Chondrocyte (in vitro differentiated cells): ENCODE measurements at places on chromosomes 13 and 19. TPM values are rescaled to one million over a fixed set of nuclear protein-coding genes. Genes with fewer than 3 reads are reported as not detected.
A peak's percentile ranks its signal among the peaks of the same experiment; 100 is the strongest.

GRCh38 chr19:873084-873483 is 13.6 kb downstream of the CFD start:
- H3K27ac ChIP-seq, result no peak overlapping the region
- no peak for DNase-seq
- H3K4me3 ChIP-seq, result no peak overlapping the region
- H3K36me3 ChIP-seq, result peaks cover 7% of the 10 kb centered on the region
- peaks cover 35% of the 10 kb centered on the region for H3K4me1 ChIP-seq

- H3K27me3 ChIP-seq, result no peaks in the 10 kb centered on the region
- H3K4me3 ChIP-seq, result no peak overlapping the region
- no peak for DNase-seq
Measured at GRCh38 chr13:38854226-38854625, 136.4 kb downstream of the STOML3 start.

- no peak overlapping the region for H3K27ac ChIP-seq
- H3K4me3 ChIP-seq, result no peak overlapping the region
- peaks cover 25% of the 10 kb centered on the region for H3K4me1 ChIP-seq
- no peaks in the 10 kb centered on the region for H3K27me3 ChIP-seq
Measured at GRCh38 chr13:29704648-29705047, 109.2 kb upstream of the SLC7A1 start.

GRCh38 chr13:114328034-114328433 is 13.7 kb downstream of the CHAMP1 start:
- H3K27ac ChIP-seq, result no peak overlapping the region
- H3K4me1 ChIP-seq, result peaks cover 4% of the 10 kb centered on the region
- H3K27me3 ChIP-seq, result no peaks in the 10 kb centered on the region
- no peak overlapping the region for H3K4me3 ChIP-seq
- H3K36me3 ChIP-seq, result peaks cover 25% of the 10 kb centered on the region

- peak overlapping the region; percentile 80 for H3K27ac ChIP-seq
- no peak overlapping the region for H3K4me3 ChIP-seq
- peaks cover 15% of the 10 kb centered on the region for H3K36me3 ChIP-seq
- H3K4me1 ChIP-seq, result peaks cover 59% of the 10 kb centered on the region
- no peaks in the 10 kb centered on the region for H3K27me3 ChIP-seq
Measured at GRCh38 chr19:4713384-4713951, 10.2 kb downstream of the DPP9 start.

DNA sequence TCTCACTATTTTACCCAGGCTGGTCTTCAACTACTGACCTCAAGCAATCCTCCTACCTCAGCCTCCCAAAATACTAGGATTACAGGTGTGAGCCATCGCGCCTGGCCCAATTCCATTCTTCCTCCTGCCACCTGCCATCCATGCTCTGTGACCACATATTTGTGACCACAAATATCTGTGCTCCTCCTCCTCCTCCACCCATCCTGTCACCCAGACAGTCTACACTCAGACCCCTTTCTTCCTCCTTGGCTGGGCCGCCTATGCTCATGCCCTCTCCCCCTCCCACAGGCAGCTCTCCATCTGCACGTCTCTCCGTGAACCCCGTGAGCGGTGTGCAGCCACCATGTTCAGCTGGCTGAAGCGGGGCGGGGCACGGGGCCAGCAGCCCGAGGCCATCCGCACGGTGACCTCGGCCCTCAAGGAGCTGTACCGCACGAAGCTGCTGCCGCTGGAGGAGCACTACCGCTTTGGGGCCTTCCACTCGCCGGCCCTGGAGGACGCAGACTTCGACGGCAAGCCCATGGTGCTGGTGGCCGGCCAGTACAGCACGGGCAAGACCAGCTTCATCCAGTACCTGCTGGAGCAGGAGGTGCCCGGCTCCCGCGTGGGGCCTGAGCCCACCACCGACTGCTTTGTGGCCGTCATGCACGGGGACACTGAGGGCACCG is 3.2 kb downstream of the EHD2 start:
- peaks cover 75% of the 10 kb centered on the region for H3K4me1 ChIP-seq
- no peaks in the 10 kb centered on the region for H3K27me3 ChIP-seq

DNA sequence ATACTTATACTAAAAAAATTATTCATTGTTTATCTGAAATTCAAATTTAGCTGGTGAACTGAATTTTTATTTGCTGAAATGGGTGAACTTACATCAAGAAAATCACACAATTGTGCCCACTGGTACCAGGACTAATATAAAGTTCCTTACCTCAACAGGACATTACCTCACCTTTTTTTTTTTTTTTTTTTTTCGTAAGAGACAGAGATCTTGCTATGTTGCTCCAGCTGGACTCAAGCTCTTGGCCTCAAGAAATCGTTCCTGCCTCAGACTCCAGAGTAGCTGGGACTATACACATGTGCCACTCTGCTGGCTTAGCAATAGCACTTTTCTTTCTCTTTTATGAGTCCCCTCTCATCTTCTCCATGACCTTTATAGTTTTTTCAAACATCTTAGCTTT is 22.5 kb upstream of the NDFIP2 start:
- H3K36me3 ChIP-seq, result no peaks in the 10 kb centered on the region
- H3K4me3 ChIP-seq, result no peak overlapping the region
- no peaks in the 10 kb centered on the region for H3K27me3 ChIP-seq
- H3K4me1 ChIP-seq, result no peaks in the 10 kb centered on the region
- DNase-seq, result no peak
- H3K27ac ChIP-seq, result no peak overlapping the region

DNA sequence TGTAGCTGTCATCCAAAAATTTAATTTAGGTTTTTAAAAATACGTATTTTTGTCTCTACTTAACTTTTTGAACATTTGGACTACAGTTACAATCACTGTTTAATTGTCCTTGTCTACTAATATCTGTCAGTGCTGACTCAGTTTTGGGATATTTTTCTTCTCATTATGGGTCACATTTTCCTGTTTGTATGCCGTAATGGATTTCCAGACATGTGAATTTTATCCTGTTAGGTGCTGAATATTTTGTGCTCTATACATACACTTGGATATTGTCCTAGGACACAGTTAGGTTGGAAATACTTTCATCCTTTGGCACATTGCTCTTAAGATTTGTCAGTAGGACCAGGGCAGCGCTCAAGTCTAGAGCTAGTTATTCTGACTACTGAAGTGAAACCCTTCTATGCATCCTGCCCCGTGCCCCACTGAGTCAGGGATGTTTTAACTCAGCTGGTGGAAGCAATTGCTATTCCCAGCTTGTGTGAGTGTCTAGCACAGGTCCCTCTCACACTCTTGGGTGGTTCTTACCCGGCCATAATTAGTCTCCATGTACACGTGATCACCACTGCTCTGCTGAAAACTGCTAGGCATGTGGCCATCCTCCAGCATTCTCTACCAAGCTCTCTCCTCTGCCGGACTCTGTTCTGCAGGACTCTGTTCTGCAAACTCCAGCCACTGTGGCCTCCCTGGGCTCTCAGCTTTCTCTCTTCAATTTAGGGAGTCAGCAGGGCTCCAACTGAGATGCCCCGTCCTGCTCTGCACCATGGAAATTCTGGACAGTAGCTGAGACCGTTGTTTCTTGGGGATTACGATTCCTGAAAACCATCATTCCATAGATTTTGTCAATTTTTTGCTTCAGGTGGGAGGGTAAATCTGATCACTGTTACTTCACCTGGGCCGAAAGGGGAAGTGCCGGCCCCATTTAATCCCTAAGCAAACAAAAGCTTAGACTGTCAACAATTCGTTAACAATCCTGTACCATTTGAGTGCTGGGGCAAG is 11.1 kb downstream of the PROZ start:
- peaks cover 21% of the 10 kb centered on the region for H3K36me3 ChIP-seq
- DNase-seq, result no peak
- no peak overlapping the region for H3K27ac ChIP-seq
- peaks cover 14% of the 10 kb centered on the region for H3K4me1 ChIP-seq
- H3K4me3 ChIP-seq, result no peak overlapping the region

DNA sequence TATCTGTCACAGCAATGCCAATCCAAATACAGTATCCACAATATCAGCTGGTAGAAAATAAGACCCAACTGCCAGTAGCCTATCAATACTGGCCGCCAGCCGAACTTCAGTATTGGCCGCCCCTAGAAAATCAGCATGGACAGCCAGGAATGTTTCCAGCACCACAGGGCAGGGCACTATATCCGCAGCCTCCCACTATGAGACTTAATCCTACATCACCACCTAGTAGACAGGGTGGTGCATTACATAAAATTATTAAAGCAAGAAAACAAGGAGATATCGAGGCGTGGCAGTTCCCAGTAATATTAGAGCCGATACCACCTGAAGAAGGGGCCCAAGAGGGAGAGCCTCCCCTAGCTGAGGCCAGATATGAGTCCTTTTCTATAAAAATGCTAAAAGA is 111.3 kb downstream of the ZNF486 start:
- no peak overlapping the region for H3K27ac ChIP-seq
- no peaks in the 10 kb centered on the region for H3K27me3 ChIP-seq

The SMIM24 gene
- total RNA-seq, result not detected in 3 replicates

The ZNF28 gene
- 13.9 to 17.4 TPM (median 16.7 TPM) in 3 replicates for total RNA-seq

The ACTMAP gene
- 7.4 to 11.3 TPM (median 10.4 TPM) in 3 replicates for total RNA-seq

The KCNN1 gene
- total RNA-seq, result 0.31 TPM in 1 of 3 replicates, not detected in the others

The DNAJC15 gene
- total RNA-seq, result 18.0 to 24.3 TPM (median 21.6 TPM) in 3 replicates

The ATXN8OS gene
- not detected in 3 replicates for total RNA-seq

The NCAN gene
- total RNA-seq, result not detected in 3 replicates
